Chondrocyte (in vitro differentiated cells): ENCODE measurements at places on chromosomes 7 and 10. TPM values are rescaled to one million over a fixed set of nuclear protein-coding genes. Genes with fewer than 3 reads are reported as not detected.
A peak's percentile ranks its signal among the peaks of the same experiment; 100 is the strongest.

GRCh38 chr7:72321081-72321480, 91.1 kb downstream of the CALN1 start:
- H3K4me1 ChIP-seq, result no peaks in the 10 kb centered on the region
- peaks cover 20% of the 10 kb centered on the region for H3K27me3 ChIP-seq
- DNase-seq, result no peak
- no peaks in the 10 kb centered on the region for H3K36me3 ChIP-seq
- H3K4me3 ChIP-seq, result no peak overlapping the region

OR6V1 gene
- total RNA-seq, result not detected in 3 replicates

DNA sequence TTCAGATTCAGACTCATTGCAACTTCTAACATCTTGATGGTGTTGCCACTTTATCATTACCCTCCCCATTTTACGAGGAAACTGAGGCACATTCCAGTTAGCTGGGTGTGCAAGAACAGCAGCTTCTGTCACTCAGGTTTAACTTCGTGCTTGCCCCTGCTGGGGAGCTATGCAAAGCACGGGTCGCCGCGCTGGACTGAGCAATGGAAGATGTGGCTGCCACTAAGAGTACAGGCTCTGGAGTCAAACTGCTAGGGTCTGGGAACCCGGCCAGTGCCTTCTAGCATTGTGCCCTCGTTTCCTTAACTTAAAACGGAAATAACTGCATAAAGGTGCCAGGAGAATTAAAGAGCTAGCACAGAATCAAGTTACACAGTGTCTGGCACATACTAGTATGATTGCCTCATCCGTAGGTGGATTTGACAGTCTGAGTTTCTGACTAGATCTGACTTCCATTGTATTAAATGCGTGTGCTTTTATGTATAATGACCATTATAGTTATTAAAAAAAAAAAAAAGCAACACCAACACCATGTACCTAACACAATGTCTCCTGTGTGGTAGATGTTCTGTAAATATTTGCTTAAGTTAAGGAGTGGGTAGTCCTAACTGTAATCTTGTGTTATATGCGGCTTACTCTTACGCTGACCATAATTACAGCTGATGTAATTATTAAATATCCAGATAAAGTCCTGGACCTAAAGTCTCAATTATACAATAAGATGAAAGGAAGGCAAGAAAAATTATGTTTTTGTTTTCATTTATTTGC, 842 bp downstream of the ZNF22 start:
- no peaks in the 10 kb centered on the region for H3K27me3 ChIP-seq
- H3K4me3 ChIP-seq, result peak overlapping the region; percentile 84
- DNase-seq, result no peak

DNA sequence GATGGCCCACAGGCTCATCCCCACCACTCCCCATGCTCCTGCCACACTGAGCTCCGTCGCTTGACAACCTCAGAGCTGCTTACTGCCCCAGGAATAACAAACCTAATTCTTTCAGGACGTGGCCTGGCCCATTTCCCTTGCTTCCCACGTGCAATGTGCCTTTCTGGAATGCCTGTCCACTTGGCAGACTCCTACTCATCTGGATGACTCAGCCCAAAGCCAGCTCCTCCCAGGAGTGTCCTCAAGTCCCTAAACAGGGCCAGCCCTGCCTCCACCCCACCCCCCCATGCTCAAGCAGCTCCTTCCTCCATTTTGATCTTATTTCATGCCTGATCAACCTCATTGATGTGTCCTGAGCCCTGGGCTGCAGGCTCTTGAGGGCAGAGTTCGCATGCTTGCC, 164.9 kb upstream of the RNF32 start:
- DNase-seq, result no peak
- H3K27me3 ChIP-seq, result peaks cover 4% of the 10 kb centered on the region
- H3K36me3 ChIP-seq, result peaks cover 6% of the 10 kb centered on the region
- H3K27ac ChIP-seq, result peak overlapping the region; percentile 55

- no peak overlapping the region for H3K4me3 ChIP-seq
- H3K27ac ChIP-seq, result no peak overlapping the region
- H3K27me3 ChIP-seq, result no peaks in the 10 kb centered on the region
- H3K36me3 ChIP-seq, result peaks cover 2% of the 10 kb centered on the region
- DNase-seq, result no peak
- H3K4me1 ChIP-seq, result no peaks in the 10 kb centered on the region
Measured at GRCh38 chr10:2262333-2262732, 525.0 kb upstream of the ADARB2 start.

DNA sequence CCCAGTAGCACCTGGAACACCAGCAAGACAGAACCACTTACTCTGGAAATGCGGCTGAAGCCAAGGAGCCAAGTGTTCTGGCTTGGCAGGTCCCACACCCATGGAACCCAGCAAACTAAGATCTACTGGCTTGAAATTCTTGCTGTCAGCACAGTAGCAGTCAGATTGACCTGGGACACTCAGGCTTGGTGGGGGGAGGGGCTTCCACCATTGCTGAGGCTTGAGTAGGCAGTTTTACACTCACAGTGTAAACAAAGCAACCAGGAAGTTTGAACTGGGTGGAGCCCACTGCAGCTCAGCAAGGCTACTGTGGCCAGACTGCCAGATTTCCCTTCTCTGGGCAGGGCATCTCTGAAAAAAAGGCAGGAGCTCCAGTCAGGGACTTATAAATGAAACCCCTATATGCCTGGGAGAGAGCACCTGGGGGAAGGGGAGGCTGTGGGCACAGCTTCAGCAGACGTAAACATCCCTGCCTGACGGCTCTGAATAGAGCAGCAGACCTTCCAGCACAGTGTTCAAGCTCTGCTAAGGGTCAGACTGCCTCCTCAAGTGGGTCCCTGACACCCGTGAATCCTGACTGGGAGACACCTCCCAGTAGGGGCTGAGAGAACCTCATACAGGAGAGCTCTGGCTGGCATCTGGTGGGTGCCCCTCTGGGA, 121.2 kb downstream of the MTERF1 start:
- H3K27ac ChIP-seq, result peak overlapping the region; percentile 46
- H3K4me1 ChIP-seq, result peaks cover 4% of the 10 kb centered on the region
- no peak overlapping the region for H3K4me3 ChIP-seq
- peaks cover 11% of the 10 kb centered on the region for H3K36me3 ChIP-seq
- no peaks in the 10 kb centered on the region for H3K27me3 ChIP-seq
- DNase-seq, result no peak

GIMAP1 gene
- total RNA-seq, result not detected in 3 replicates

DNA sequence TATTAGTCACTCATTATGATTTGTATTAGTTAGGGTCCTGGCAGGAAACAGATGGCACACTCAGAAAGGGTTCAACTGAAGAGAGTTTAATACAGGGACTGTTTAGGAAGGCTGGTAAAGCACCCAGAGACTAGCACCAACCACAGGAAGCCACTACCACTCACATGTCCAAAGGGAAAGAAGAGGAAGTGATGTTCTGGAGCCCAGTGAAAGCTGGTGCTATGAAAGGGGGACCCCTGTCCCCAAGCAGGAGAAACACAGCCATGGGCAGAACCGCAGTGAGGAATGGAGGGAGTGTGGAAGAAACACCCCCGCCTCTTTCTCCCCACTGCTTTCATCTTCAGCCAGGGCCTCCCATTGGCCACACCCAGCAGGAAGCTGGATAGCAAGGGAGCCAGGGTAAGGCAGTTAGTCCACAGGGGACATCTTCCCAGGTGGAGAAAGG, 3.2 kb upstream of the VSIR start:
- peaks cover 13% of the 10 kb centered on the region for H3K27me3 ChIP-seq
- H3K27ac ChIP-seq, result no peak overlapping the region
- H3K36me3 ChIP-seq, result no peaks in the 10 kb centered on the region
- no peak overlapping the region for H3K4me3 ChIP-seq
- peak; percentile 32 for DNase-seq
- H3K4me1 ChIP-seq, result peaks cover 16% of the 10 kb centered on the region

NKX1-2 gene
- total RNA-seq, result not detected in 3 replicates

TEX47 gene
- not detected in 3 replicates for total RNA-seq

IGFBP3 gene
- 1,747 to 1,749 TPM (median 1,748 TPM) in 3 replicates for total RNA-seq

GRCh38 chr10:11255796-11256444, 238.2 kb downstream of the CELF2 start:
- no peak for DNase-seq
- no peak overlapping the region for H3K4me3 ChIP-seq
- H3K27me3 ChIP-seq, result no peaks in the 10 kb centered on the region
- H3K36me3 ChIP-seq, result peaks cover 10% of the 10 kb centered on the region
- no peaks in the 10 kb centered on the region for H3K4me1 ChIP-seq

WNT8B gene
- not detected in 3 replicates for total RNA-seq

DNA sequence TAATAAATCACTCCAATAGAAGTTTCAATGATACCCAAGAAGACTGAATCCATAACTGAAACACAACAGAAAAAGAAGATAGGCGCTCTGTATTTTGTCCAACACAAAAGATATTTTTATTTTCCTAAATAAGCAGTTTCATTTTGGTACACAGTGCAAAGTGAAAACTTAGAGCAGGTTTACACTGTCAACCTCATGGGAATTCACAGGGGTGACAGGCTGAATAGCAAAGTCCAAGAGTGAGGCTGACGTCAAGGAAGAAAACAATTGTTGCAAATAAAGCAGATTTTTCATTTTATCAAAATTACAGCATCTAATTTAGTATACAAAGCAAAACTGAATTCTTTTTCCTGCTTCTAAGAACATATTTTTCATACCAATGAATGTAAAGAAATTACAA, 28.6 kb downstream of the NAMPT start:
- no peaks in the 10 kb centered on the region for H3K27me3 ChIP-seq
- H3K27ac ChIP-seq, result no peak overlapping the region
- peaks cover 26% of the 10 kb centered on the region for H3K36me3 ChIP-seq

- DNase-seq, result no peak
- H3K27me3 ChIP-seq, result no peaks in the 10 kb centered on the region
Measured at GRCh38 chr10:131549116-131549515, 237.6 kb upstream of the TCERG1L start.

C10orf105 gene
- not detected in 3 replicates for total RNA-seq

GRCh38 chr7:71988201-71988600, 423.9 kb downstream of the CALN1 start:
- DNase-seq, result no peak
- no peaks in the 10 kb centered on the region for H3K4me1 ChIP-seq
- no peak overlapping the region for H3K27ac ChIP-seq
- no peaks in the 10 kb centered on the region for H3K27me3 ChIP-seq

DNA sequence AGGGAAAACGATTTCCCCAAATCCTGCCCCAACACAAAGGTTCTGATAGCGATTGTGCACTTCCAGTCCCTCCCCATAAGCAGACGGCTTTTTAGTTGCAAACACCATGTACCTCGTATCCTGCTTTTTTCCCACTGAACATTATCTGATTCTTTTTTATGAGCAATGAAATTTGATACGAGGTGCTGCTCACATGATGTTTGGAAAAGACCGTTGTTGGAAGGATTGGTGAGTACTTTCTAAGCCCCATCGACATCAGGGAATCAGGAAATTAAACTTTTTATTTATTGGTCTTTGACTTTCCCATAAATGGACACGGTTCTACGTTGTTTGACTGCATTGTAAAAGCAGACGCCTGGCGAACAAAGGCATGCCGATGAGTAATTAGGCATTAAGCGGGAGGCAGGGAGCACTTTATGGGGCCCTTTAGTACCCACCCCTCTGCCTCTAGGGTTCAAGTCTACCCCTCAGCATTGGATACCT, 49.4 kb downstream of the TEX36 start:
- H3K4me3 ChIP-seq, result no peak overlapping the region
- H3K27me3 ChIP-seq, result peaks cover 31% of the 10 kb centered on the region
- DNase-seq, result no peak

GALNT17 gene
- 20.6 to 24.4 TPM (median 24.2 TPM) in 3 replicates for total RNA-seq

TAS2R5 gene
- 0.62 to 1.5 TPM (median 0.72 TPM) in 3 replicates for total RNA-seq

DNA sequence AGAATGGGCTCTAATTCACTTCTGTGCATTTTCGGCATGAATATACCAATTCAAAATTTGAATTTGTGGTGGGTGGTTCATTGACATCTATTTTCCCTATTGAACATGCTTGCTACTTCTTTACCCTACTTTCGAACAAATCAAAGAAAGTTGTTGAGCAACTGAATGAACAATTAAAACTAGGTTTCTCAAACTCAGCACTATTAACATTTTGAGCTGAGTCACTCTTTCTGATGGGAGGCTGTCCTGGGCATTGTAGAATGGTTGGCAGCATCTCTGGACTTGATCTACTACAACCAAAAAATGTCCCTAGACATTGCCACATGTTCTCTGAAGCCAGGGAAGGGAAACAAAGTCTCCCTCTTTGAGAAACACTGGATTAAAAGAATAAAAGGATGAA, 116.7 kb downstream of the COL28A1 start:
- H3K4me3 ChIP-seq, result no peak overlapping the region
- H3K27me3 ChIP-seq, result no peaks in the 10 kb centered on the region
- no peaks in the 10 kb centered on the region for H3K36me3 ChIP-seq
- DNase-seq, result no peak

DNA sequence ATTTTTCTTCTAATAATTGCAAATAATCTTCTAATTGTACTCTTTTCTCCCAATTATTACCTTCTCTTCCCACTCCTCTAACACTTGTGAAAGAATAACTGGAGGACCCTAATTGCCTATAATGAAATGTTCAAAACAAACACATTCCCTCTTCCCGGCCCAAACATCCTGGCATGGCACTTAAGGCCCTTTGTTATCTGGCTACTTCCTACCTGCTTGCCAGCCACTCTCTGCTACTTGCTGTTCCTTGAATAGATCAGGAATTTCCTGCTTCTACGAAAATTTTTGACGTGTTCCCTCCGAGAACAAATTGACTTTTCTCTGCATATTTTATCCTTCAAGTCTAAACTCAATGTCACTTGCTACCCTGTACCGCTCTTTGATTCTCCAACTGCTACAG, 56.1 kb upstream of the NOBOX start:
- no peak overlapping the region for H3K27ac ChIP-seq
- no peak for DNase-seq
- no peaks in the 10 kb centered on the region for H3K27me3 ChIP-seq
- no peak overlapping the region for H3K4me3 ChIP-seq
- no peaks in the 10 kb centered on the region for H3K36me3 ChIP-seq

DNA sequence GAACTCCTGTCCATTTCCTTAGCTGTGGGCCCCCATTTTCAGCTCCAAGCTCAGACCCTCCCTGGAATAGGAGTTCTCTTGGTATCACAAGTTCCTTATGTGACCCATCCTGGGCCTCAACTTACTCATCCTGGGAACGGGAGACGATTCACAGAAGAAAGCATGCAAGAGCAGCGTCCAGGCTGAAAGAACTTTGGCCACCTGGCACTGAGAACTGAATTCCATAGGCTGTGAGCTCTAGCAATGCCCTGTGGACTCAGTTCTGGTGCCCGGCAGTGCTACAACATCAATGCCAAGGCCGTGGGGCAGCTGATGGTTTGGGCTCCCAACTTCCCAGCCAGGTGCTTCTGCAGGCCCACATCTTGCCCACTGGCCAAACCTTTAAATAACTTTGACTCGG, 3.9 kb upstream of the CUEDC2 start:
- DNase-seq, result no peak
- no peaks in the 10 kb centered on the region for H3K36me3 ChIP-seq
- H3K27me3 ChIP-seq, result peaks cover 3% of the 10 kb centered on the region
- H3K4me3 ChIP-seq, result no peak overlapping the region

DNA sequence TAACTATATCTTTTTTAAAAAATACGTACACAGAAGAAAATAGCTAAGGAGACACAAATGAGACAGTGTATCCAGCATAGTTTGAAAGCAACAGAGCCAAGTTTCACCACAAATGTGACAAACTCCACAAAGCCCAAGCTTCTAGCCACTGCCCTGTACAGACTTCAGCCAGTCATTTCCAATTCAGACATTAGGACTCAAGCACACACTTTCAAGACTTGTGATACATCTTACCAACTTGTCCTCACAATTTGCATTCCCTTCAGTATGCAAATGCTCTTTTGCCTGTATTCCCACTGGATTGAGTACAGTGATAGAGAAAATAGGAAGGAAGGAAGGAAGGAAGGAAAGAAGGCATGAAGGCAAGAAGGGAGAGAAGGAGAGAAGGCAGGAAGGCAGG, 510.4 kb downstream of the KCNMA1 start:
- no peak overlapping the region for H3K27ac ChIP-seq
- H3K27me3 ChIP-seq, result no peaks in the 10 kb centered on the region
- peaks cover 19% of the 10 kb centered on the region for H3K4me1 ChIP-seq
